ENCODE measurements at places on chromosomes 1 and 21.

DNA sequence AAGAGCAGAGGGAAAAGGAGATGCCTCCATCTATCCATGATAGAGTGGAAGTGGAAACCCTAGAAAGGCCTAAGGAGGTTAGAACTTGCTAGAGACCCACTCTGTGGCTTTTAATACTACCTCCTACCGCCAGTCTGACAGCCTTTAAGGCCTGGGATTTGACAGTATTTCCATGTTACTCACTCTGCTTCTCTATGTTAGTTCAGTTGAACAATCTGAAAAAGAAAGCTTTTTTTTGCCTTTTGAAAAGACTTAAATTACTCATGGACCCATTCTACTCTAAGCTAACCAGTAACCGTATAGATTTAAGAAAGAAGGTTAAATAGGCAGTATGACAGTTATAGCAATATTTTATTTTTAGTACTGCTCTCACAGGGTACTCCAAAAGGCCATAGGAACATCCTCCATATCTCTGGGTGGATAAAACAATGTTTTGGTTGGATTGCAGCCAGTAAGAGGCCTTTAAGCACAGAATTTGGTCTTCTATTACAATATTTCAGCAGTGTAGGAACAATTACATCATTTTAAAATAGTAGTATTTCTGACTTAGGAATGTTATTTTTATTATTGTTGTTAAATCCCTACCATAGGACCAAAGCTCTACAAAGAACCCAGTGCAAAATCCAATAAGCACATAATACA lies 15.9 kb upstream of the GPR25 start:
- no peak for DNase-seq

DNA sequence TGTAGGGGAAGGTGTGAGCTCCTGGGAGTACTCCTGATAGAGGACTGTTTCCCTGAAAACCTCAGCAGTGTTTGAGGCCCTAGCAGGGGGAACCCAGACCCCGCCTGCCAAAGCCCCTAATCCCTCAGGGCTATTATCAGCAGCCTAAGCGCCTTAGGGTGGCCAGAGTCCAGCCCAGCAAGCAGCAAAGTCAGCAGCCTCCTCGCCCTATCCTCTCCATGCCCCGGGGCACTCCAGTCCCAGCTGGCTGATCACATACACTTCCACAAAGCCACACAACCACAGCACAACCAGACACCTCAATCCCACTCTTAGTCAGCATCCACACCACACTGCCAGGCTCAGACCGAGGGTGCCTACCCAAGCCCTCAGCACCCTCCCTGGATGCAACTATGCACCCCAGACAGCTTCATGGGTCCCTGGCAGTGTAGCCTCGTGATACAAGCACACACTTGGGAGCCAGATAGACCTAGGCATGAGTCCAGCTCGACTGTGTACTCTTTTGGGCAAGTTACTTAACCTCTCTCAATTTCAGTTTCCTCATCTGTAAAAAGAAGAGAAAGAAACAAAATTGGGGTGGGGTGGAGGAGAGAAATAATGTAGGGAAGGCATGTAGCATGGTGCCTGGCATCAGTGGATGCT lies 7.1 kb downstream of the IGSF9 start:
- no peak for DNase-seq

GRCh38 chr1:164092603-164093353 lies 466.2 kb upstream of the PBX1 start:
- peak; percentile 27 for DNase-seq

GRCh38 chr1:16351456-16351993 lies 755 bp downstream of the FBXO42 start:
- peak; percentile 36 for DNase-seq

DNA sequence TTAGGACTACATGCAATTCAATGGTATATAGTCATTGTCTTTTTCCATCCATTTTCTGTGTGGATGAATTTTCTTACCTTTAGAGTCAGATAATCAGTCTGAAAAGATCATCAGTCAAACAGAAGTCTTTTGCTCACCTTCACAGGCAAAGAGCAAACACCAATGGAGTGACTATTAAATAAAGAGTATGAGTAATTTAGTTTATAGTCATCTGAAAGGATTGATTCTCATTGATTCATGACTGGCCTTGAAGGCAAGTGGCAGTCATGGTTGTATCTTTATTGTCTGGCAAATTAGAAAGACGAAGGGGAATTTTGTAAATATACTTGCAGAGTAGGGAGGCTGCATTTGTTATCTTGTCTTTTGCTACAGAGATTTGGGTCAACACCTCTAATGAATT lies 89.9 kb downstream of the EPB41 start:
- no peak for DNase-seq

DNA sequence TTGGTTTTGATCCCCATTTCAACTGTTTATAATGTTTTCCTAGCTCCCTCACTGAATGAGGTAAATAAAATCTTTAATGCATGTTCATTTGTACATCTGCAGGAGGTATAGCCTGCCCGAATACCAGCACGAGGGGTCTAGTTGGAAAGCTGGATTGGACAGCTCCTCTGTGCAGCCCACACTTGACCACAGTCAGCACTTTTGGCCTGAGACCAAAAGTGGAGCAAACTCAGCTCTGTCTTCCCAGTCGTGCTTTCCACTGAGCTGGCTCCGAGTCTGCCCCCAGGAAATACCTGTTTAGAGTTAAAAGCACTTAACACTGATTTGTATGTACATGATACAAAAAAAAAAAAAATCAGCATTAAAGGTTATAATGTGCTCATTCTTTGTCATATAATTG lies 224.4 kb downstream of the DSCAM start:
- no peak for DNase-seq

GRCh38 chr21:38236232-38236631 lies 20.6 kb upstream of the KCNJ15 start:
- no peak for DNase-seq

DNA sequence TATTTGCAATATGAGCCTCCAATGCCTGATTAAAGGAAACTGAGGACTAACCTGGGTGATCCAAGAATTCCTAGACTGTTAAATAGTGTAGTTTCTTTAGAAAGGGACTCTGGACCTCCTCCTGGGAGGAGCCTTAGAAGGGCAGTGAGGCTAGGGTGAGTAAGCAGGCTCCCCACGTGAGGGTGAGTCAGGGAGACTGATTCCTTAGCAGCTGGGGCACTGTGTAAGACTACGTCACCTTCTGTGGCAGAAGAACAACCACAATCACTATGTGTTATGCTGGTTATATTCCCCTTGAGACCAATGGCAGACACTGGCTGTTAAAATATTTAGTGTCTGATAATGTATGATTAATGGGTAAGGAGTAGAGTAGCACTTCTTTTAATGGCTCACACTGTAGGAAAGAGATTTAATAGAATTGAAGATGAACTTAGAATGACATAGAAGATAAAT lies 53.3 kb upstream of the SYT14 start:
- peak; percentile 94 for DNase-seq

GRCh38 chr1:107140703-107141490 lies at the start of gene NTNG1:
TSS of gene NTNG1 (plus strand) at chr1:107141039.
- no peak for DNase-seq

GRCh38 chr1:234774971-234775370 lies 165.0 kb upstream of the IRF2BP2 start:
- peak; percentile 68 for DNase-seq

- peak; percentile 54 for DNase-seq
These were observed 37.2 kb downstream of the WNT4 start for GRCh38 chr1:22105611-22106207.

DNA sequence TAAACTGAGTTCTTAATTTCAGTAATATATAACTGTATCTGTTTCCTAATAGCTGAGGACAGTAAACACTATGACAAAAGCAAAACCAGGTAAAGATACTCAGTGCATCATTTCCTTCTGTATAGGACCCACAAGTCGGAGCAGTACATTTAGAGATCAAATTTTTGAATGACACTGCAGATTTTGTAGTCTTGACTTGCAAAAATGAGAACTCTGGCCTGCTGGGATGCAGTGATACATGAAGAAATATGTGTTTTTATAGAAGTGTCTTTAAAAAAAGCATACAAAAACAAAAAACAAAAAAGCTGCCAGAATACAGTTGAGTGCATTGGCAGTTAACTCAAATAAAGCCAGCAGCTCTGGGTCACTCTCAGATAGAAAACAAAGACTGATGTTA lies 19.0 kb downstream of the GART start:
- no peak for DNase-seq

DNA sequence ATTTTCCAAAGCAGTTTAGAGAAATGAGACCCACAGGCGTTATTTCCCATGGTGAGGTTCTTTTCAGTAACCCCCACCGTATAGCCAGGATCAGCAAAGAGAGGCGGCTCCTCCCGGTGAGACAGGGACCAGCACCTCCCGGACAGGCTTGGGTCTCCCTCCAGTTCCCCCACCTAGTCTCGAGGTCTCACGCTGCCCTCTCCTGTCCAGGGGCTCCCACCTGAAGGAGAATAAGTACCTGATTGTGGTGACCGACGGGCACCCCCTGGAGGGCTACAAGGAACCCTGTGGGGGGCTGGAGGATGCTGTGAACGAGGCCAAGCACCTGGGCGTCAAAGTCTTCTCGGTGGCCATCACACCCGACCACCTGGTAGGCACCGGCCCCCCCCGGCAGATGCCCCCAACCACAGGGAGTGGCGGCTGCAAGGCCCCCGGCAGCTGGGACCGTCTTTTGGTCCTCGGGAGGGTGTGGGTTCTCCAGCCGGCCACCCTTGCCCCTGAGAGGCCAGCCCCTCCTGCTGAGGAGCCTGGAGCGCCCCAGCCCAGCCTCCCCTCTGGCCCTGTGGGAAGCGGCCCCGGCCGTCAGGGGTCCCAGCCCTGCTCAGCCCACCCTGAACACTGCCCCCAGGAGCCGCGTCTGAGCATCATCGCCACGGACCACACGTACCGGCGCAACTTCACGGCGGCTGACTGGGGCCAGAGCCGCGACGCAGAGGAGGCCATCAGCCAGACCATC lies 4.9 kb downstream of the COL6A1 start:
- no peak for DNase-seq

- no peak for DNase-seq
These were observed 38.1 kb upstream of the RAP1GAP start for GRCh38 chr1:21707086-21707840.

GRCh38 chr1:67211589-67212563 lies 45.6 kb downstream of the IL23R start:
- DNase-seq, result peak; percentile 46

- DNase-seq, result no peak
These were observed 1267.0 kb upstream of the NCAM2 start for GRCh38 chr21:19731251-19731650.

GRCh38 chr21:37940691-37941090 lies 24.4 kb upstream of the KCNJ6 start:
- DNase-seq, result no peak

- no peak for DNase-seq
These were observed 566.4 kb downstream of the AJAP1 start for GRCh38 chr1:5220821-5221220.

- no peak for DNase-seq
These were observed 100.3 kb downstream of the CACNA1E start for GRCh38 chr1:181583598-181583997.

DNA sequence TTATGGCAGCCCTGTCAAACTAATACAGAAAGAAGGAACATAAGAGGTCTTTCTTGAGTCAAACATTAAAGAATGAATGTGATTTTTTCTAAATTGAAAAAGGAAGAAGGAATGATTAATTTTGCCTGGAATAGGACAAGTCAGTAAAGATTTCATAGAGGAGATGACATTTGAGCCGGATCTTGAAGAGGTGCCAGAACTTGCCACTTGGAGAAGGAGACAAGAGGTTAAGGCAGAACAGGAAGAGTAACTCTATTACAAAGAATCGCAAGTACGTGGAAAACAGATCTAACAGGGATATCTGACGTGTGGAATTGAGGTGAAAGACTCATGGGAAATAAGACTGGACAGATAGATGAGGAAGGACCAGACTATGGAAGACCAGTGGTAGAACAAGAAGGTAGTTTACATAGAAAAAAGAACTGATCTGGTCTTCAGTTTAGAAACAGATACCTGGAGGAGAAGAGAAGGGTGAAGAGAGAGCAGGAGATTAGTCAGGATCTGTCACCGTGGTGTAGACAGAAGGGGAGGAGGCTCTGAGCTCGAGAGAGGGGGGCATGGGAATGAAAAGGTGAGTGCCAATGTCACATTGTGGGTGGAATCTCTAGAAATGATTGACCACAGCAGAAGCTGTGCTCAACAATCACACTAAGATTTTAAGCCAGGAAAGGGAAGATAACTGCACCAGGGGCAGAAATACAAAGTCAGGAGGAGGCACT lies 32.5 kb downstream of the RHOU start:
- DNase-seq, result no peak

DNA sequence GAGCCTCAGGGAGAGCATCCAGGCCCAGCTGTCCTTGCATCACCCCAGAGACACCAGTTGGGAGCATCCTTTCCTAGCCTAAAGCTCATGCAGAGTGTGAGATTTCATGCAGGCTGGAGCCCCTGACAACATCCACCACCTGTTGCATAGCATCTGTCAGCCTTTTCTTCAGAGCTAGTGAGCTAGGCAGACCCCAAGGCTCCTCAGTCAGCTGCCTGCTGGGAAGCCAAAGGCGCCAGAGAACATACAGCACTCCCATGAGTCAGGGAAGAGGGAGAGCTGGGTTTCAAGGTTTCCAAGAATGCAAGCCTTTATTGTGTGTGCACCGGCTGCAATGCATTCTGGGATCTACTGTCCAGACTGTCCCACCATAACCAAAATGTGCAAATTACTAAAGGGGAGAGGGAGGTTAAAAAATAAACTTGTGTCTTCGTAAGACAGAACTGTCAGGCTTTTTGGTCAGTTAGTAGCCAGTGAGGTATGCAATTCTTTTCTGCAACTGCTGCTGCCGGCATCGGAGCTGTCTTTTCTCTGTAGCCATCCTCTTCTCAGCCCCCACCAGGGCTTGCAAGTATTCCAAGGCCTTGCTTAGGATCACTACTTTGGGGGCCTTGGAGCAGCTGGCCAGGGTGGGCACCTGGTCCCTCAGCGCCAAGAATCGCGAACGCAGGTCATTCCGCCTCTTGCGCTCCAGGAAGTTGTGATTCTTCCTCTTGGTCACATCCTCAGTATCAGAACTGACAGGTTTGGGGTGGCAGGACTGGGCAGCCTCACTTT lies 4.6 kb downstream of the MYCL start:
- DNase-seq, result no peak

DNA sequence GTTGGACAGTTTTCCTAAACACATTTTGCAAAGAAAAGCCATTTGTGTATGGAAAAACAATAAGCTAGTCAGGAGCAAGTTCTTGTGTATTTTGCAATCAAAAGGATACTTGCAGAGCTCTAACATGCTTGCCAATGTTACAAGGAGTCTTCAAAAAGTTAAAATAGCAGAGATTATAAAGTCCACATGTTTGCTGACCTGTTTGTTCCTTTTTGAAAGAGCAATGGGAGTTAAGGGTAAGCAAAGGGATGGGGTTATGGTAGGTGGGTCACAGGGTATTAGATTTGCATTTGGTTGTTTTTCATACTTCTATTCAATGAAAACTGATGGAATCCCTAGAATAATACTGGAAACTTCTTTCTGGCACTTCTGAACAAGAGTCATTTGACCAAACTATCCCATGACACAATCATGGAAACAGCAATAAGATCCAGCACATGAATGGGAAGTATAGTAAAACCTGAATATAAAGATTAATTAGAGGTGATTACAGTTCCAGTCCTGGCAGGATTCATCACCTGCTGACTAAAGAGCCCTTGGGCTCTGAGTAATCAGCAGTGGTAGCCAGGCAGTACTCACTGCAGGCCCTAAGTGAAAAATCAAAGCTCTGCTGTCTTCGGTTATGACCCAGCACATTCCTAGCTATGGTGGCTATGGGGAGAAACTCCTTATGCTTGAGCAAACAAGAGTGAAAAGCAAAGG lies 27.1 kb upstream of the ZC3H11B start:
- DNase-seq, result no peak

- DNase-seq, result no peak
These were observed 10.5 kb upstream of the TNFRSF25 start for GRCh38 chr1:6476483-6476882.

GRCh38 chr21:42750737-42751530 lies 97.5 kb downstream of the PDE9A start:
- DNase-seq, result no peak
